SK-N-SH (cell line): ENCODE measurements at places on chromosomes 7 and 10. TPM values are rescaled to one million over a fixed set of nuclear protein-coding genes. Genes with fewer than 3 reads are reported as not detected.
A peak's percentile ranks its signal among the peaks of the same experiment; 100 is the strongest.

Gene CCL24
- not detected in 2 replicates for polyA plus RNA-seq

Gene ZRANB1
- 6.2 and 8.1 TPM in 2 replicates for polyA plus RNA-seq

Gene HOXA3
- 0.15 TPM in 1 of 2 replicates, not detected in the other for polyA plus RNA-seq

Gene SLC16A9
- polyA plus RNA-seq, result 4.7 and 6.7 TPM in 2 replicates

Gene NRCAM
- 1.1 and 5.1 TPM in 2 replicates for polyA plus RNA-seq

Gene HIBADH
- 71.8 and 84.6 TPM in 2 replicates for polyA plus RNA-seq

Gene VWC2
- polyA plus RNA-seq, result not detected in 2 replicates

Gene OR2A12
- not detected in 2 replicates for polyA plus RNA-seq

GRCh38 chr10:75709811-75710210 is 278.4 kb downstream of the LRMDA start:
- DNase-seq, result no peak

DNA sequence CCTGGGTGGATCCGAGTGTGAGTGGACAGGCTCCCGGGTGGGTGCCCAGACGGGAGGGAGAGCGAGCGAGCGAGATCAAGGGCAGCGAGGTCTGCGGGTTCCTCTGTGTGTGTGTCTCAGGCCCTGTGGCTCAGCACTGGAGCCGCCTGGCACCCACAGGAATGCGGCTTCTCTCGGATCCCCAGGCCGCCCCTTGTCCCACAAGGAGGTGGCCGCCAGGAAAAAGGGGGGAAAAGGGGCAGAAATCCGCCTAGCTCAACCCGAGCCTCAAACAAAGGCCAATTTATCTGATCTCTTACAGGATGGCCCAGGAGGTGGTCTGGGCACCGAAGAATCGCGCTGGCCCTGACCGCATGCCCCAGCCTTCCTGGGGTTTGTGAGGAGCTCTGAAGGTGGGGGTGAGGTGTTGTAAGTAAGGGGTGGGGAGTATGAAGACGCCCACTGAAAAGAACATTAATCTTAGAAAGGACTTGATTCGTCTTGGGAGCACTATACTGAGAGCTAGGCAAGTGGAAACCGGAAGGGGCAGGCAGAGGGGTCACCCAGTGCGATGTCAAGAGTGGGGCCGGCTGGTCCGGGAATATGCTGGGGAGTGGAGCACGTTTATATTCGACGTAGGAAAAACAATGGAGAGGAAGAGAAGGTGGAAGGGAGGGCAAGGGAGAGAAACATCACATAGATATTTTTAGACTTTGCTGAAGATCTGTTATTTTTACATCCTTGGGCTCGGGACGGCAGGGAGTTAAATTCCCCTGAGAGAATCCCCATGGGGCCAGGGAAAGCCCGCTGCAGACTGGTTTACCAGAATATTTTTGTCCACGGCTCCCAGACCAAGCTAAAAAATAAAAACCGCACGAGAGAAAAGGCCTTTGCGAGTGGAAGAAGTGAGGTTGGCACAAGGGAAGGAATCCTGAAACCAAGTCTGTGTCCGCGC is 7.2 kb downstream of the DLX5 start:
- DNase-seq, result no peak

DNA sequence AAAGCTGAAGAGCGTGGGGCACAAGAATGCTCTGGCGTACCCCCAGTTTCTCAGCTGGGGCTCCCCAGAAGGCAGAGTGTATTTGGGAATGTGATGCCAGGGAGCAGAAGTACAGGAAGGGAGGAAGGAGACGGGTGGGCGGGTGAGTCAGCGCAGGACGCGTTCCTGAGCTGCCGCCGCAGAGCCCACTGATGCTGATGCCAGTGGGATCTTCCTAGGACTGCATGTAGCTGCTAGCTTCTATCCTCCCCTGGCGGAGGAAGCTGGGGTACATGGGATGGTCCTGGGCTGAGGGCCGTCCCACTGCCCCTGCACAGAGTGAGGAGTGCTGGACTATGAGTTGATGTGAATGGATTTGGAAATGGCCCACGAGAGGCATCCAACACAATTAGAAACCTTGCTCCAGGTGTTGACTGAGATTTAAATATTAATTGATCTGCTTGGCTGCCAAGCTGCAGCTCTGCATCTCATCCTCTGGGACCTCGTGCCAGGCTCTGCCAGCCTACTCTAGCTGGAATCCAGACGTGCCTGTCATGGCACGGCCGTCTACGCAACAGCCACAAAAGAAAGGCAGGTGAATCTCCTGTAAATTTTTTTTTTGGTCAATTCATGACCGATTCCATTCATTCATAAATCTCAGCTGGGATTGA is 66.2 kb upstream of the RHEB start:
- no peak for DNase-seq

GRCh38 chr10:11142777-11143176 is 125.1 kb downstream of the CELF2 start:
- no peak for DNase-seq

DNA sequence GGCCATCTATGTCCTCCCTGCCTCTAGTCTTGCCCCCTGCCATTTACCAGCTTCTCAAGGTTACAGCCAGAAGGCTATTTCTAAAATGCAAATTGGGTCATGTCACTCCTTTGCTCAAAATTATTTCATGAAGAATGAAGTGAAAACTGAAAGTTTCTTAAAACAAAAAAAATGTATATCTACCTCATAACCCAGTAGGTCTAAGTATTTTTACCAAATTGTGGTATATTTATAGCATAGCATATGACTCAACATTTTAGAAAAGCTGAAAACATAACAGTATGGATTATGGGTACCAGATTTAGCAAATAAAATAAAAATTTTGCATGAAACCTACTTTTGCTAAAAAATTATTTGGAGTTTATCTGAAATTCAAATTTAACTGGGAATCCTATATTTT is 78.4 kb downstream of the SLC16A9 start:
- DNase-seq, result no peak

DNA sequence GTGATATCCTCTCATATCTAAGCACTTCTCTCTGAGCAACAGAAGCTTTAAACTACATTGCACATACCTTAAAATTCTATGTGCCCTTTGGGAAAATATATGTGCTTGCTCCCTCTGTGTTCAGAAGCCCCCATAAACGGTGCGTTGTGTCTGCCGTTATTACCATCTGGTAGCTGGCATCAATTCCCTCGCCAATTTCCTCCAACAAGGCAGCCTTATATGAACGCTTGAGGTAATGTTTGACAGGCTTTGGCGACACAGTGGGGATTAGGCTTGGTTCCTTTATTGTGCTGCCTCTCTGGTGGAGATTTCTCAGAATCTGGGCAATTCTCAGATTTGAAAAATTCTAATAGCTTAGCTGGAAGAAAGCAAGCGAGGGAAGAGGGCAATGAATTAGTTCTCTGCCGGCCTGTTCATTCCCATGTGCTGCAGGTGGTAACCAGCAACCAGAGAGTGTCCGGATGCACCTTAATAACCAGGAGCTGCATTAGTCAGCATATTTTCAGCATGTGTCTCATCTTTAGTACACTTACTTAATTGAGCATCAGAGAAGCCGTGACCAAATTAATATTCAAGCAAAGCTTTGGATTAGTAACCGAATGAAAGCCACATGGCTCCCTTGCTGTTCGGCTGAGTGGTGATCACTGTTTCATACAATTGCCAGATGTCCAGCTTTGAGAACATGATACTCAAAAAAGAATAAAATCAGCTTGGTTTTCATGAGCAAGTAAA is 7.3 kb upstream of the PPP1R17 start:
- DNase-seq, result no peak

DNA sequence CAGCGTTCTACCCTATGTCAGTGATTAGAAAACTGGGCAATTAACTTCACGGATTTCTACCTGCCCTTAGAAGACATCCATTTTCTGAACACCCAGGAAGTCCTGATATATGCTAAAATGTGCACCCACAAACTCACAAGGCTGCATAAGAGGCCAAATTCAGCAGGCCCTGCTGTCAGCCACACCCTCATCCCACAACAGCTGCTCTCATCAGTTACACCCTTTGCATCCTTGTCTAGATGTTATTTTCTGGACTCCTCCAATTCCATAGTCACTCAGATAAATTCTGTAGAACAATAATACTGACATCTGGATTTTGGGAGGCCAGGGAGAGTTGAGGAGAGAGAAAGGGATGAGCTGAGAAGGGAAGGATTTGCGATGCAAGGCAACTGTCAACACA is 208.9 kb downstream of the TAX1BP1 start:
- no peak for DNase-seq

DNA sequence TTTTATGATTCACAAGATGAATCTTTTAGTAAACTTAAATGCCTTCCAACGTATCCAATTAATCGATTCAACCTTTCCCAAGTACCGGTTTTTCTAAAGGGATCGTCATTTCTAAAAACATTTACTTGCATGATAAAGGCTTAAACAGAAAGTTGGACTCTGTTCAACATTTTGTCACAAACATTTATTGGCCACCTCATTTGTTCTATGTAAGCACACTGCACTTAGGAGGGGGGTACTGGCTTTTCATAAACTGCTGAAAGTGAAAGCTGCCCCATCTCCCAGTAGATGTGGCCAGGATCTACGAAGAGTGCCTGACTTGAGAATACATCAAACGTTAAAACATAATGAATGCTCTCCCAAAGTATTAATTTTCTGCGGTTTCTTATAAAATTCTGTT is 37.3 kb upstream of the LAMB4 start:
- no peak for DNase-seq

DNA sequence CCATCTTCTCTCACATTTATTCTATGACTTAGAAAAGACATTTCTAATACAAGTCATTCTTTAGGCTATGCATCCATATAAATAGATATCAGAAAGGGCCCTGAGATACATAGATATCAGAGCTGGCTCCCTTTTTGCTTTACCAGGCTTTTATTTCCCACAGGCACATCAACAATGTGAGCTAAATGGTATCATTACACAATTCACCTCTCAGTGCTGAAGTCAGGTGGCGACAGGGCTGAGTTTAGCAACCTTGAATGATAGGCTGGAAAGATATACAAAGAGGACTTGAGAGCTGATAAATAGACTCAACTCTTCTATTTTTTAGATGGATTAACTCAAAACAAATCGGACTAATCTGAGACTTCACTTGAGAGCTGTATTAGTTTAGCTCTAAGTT is 189.2 kb upstream of the COL1A2 start:
- DNase-seq, result no peak

DNA sequence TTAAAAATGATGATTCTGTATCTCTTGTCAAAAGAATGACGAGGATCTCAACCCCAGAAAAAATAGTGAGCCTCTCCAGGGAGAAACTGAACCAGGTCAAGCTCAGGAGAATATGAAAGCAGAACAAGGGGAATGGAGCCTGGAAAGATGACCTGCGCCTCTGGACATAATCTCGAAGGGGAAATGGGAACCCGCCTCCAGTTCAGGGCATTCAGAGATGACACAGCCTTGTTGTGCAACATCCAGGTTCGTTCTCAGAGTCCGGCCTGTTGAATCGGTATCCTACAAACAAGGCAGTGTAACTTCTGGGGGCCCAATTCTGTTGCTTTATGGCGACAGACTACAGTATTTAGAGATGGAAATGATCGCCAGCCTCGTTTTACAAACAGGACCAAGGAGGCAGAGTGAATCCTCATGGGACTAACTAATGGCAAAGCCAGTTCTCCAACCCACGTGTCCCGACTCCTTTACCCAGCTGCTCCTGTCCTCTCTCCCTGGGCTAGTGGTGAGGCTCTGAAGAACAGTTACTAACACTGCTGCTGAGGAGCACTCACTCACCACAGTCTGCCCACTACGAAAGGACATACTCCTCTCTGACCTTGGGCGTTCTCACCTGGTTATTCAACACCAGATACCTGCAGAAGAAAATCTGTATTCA is 67.6 kb downstream of the JAZF1 start:
- DNase-seq, result peak; percentile 34

- DNase-seq, result no peak
These were observed 473.7 kb downstream of the TYW1 start for GRCh38 chr7:67470256-67470751.

GRCh38 chr10:45239642-45240041 is 75.8 kb downstream of the OR13A1 start:
- no peak for DNase-seq

DNA sequence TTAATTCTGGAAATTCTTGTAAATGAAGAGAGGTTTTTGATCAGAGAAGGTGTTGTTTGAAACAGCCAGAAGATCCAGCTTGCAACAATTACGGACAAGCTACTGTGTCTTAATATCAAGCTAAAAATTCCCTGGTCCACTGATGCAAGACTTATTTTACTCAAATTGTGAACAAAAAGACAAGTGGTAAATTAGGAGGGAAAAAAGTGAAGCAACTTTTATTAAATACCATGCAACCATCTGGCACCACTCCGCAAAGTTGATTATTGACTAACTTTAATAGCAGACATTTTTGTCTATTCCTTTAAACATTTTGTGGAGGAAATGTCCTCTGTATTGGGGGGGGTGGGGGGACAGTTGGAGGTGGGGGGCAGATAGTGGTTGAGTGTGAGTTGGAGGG is 5.1 kb upstream of the CAV2 start:
- DNase-seq, result no peak

DNA sequence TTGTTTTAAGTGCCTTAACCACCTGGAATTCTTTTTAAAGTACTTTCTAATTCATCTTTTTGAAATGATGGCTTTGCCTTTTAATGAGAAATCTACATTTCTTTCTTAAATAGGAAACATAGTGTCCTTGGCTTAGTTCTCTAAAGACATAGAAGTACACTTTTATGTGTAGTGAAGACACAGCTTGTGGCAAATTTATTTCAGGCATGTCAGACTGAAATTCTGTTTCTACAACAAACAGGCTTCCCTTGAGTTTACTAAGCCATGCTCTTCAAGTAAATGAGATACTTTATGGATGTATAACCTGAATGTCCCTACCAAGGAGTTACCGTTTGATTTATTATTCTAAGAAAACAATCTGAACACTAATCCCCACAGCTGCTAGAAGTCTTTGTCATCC is 136.9 kb upstream of the MAGI2 start:
- no peak for DNase-seq

GRCh38 chr7:99953649-99954048 is 22.2 kb downstream of the AZGP1 start:
- DNase-seq, result no peak

DNA sequence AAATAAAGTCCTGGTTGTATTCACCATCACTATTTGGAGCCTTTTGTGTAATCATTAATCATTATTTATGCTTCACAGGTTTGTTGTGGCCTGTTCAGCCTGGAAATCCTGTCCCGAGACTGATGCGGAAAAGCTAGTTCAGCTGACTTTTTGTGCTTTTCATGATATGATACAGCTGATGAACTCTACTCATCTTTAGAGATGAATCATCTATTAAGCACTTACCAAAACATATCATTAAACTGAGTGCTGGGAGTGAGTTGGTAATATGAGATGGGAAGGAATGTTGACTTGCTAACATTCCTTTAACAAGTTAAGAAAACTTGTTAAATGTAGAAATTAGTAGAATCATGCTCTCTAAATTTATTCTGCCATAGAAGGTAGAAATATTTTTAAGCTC is 53.0 kb downstream of the CROT start:
- DNase-seq, result no peak

- no peak for DNase-seq
These were observed 26.1 kb upstream of the SNX10 start for GRCh38 chr7:26265499-26266075.

DNA sequence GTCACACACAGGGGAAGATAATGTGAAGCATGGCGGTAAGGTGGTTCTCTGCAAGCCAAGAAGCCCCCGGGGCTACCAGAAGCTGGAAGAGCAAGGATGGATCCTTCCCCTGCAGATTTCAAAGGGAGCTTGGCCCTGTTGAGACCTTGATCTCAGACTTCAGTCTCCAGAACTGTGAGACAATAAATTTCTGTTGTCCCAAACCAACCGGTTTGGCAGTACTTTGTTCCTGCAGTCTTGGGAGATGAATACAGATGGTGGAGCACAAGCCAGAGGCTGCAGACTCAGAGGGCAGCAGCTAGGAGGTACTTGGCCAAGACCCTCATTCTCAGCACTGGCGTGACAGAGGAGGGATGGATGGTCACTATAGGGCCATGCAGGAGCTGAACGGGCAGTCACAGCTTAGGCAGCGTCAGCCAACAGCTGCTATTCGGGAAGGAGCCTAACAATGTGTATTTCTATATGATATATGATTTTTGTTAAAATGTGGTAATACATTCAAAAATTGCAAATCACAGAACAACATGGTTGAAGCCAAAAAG is 387.3 kb downstream of the TNS3 start:
- DNase-seq, result no peak
